ENCODE measurements at places on chromosomes 5 and 9. TPM values are rescaled to one million over a fixed set of nuclear protein-coding genes. Genes with fewer than 3 reads are reported as not detected.

ALDH1A1 gene
- total RNA-seq = not detected

TEX48 gene
- total RNA-seq = 0.83 TPM

BTNL9 gene
- total RNA-seq = not detected

OGN gene
- total RNA-seq = not detected

ZNF189 gene
- total RNA-seq = 11.4 TPM

GARIN3 gene
- not detected for total RNA-seq

SGCD gene
- total RNA-seq = not detected

IL13 gene
- total RNA-seq = 2.8 TPM

IFNA14 gene
- not detected for total RNA-seq
